ENCODE measurements at places on chromosomes 5 and 9.

- DNase-seq = no peak
These were observed 129.4 kb upstream of the MYO10 start for GRCh38 chr5:17065458-17065857.

GRCh38 chr9:38022203-38022895 lies 46.7 kb downstream of the SHB start:
- no peak for DNase-seq

GRCh38 chr9:127968042-127968441 lies 12.7 kb downstream of the EEIG1 start:
- DNase-seq = no peak

DNA sequence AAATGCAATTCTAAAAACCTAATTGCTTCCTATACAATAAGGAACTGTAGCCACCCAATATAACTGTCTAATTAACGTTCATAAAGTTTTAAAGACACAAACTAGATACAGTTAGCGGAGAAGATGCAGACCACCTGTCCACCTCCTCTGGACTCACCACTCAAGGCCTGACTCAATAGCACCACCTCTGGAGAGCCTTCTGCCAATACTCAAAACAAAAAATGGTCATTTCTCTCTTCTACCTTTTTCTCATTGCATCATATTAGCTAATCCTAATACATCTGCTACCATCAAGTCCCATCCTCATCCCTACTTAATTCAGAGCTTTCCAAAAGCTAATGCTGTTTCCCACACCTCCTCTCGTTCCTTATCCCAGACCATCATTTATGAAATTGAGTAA lies 159.9 kb downstream of the MLLT3 start:
- DNase-seq = no peak

- DNase-seq = no peak
These were observed 375.2 kb downstream of the ZNF608 start for GRCh38 chr5:124371111-124371706.

- DNase-seq = no peak
These were observed 16.7 kb downstream of the PCDH12 start for GRCh38 chr5:141941307-141941706.

Measured in GM12865 (cell line).